ENCODE measurements at places on chromosomes 12 and 14.

GRCh38 chr12:24561411-24561871, 387.5 kb downstream of the BCAT1 start:
- DNase-seq = no peak

GRCh38 chr12:89846473-89847055, 137.9 kb upstream of the ATP2B1 start:
- peak; percentile 24 for DNase-seq

GRCh38 chr12:53645165-53645564, 19.0 kb upstream of the ATF7 start:
- no peak for DNase-seq

DNA sequence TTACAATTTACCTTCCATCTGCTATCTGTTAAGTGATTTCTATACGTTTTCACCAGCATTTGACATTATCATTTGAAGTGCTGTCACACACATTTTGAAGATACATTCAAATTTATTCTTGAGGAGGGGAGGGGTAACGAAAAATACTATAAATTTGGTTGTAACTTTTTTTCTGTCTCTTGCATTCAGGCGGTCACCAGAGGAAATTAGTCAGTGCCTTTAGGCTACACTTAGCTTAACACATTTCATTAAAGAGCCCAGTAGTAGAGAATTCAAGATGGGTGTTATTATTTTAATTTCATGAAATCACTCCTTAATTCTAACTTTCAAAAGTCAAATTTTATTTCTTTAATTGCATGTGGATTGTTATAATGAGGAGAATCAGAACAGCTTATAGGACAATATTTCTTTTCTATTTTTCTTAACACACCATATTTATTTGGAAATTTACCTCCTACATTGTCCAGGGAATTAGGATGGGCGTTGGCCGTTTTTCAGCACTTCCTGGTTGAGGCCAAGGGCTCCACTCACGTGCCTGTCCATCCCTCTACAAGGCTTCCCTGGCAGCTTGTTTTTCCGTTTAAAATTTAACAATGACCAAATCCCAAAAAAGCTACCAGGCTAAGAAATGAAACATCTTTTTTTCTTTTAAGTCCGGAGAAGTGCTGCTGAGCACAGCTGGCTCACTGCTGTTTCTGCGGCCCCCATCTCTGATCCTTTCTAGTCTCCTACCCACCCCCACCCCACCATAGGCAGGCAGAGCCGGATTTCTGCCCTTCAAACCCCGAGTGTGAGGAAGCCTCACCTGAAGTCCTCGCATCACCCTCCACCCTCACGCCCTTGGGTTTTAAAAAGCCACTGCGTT, 1.1 kb upstream of the FAR2 start:
- no peak for DNase-seq

- no peak for DNase-seq
These were observed 50.0 kb downstream of the GPHB5 start for GRCh38 chr14:63268771-63269170.

- DNase-seq = no peak
These were observed 8.9 kb downstream of the CALM1 start for GRCh38 chr14:90405755-90406154.

GRCh38 chr14:69812711-69813110, 15.7 kb upstream of the SLC10A1 start:
- no peak for DNase-seq

DNA sequence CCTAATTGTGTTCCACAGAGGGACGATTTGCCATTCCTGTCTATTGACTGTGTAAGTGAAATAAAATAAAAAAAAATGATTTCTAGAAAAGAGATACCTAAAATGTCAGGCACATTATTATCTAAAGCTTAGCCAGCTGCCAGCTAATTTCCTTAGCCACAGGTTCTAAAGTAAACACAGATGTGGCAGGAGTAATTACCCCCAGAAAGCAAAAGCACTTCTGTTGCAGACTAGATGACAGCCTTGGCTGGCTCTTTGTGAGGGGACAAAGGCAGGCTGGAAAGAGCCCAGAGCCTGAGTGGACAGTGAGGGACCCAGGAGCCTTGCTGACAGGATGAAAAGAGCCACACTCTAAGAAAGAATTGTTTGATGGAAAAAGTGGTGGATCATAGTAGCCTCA, 418.1 kb downstream of the LRIG3 start:
- no peak for DNase-seq

DNA sequence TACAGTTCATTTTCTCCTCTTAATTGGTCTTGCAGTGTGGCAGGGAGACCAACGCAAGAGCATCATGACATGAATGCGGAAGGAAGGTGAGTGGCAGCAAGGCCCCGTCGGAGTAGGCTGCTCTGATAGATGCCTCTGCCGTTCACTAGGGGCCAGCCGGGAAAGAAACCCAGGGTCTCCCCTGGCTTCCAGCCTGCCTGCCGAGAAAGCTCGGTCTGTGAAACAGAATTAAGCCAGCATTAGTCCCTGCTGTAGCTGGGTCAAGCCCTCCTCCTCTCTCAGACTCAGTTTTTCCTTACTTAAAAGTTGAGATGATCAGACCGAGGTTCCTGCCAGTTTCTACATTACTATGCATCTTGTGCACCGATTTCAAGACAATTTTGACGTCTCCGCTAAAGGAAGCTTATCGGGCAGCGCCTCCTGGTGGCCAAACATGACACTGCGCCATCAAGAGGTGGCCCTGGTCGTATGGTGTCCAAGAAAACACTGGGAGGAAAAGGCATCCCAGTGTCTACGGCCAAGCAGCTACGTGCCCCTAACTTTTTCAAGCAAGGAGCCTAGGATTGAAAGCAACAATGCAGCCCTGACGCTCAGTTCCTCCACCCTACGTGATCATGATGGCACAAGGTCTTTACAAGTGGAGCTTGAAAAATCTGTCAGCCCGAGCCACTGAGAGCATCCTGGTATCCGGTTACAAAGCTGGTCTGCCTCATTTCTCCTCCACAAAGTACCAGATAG, 131.6 kb downstream of the KSR2 start:
- DNase-seq = peak; percentile 25

GRCh38 chr14:103520657-103521437, 1.8 kb downstream of the CKB start:
- peak; percentile 81 for DNase-seq

GRCh38 chr12:77152623-77153193, 87.3 kb upstream of the E2F7 start:
- no peak for DNase-seq

- no peak for DNase-seq
These were observed 207.1 kb downstream of the PIK3C2G start for GRCh38 chr12:18468246-18469075.

Data from AML-193 (cell line).